CD4-positive, CD25-positive, alpha-beta regulatory T cell (primary cell): ENCODE measurements at places on chromosomes 7 and 10. TPM values are rescaled to one million over a fixed set of nuclear protein-coding genes. Genes with fewer than 3 reads are reported as not detected.

DNA sequence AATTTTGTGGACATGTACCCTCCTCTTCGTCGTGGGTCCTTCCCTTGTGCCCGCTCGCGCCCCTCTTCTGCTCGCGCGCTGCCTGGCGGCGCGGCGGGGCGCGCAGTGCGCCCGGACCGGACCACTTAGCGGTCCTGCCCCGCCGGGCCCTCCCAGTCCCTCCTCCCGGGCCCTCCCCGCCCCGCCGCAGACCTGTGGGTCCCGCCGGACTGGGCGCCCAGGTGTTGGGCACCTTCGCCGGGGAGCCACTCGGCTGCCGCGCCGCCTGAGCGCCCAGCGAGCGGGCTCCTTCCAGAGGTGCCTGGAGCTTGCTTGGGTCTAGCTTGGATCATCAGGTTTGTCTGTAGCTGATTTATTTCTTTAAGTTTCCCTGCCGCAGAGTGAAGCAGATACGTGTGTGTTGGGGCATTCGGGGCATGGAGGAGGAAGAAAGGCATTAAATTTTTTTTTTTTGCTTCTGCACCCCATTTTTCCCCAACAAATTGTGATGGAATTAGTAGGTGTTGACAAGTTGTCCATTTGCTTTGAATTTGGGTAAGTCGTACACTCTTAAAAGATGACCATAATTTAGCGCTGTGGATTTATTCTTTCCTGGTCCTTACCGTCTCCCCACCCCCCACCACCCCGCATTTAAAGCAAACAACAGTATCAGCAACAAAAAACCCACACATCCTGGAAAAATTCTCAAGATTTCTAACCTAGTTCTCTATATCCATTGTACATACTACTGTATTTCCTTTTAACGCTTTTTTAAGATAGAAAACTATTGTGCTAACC lies 905 bp downstream of the C1GALT1 start:
- H3K27me3 ChIP-seq: no peaks in the 10 kb centered on the region
- H3K4me1 ChIP-seq: peaks cover 30% of the 10 kb centered on the region
- H3K36me3 ChIP-seq: no peaks in the 10 kb centered on the region
- H3K4me3 ChIP-seq: peak overlapping the region; percentile 91
- H3K27ac ChIP-seq: peak overlapping the region; percentile 96
- DNase-seq: peak; percentile 44

- no peak for DNase-seq
- H3K36me3 ChIP-seq: peaks cover 34% of the 10 kb centered on the region
- H3K4me3 ChIP-seq: no peak overlapping the region
- H3K27ac ChIP-seq: no peak overlapping the region
- no peaks in the 10 kb centered on the region for H3K27me3 ChIP-seq
These were observed 33.6 kb downstream of the BUB3 start for GRCh38 chr10:123187781-123188180.

DNA sequence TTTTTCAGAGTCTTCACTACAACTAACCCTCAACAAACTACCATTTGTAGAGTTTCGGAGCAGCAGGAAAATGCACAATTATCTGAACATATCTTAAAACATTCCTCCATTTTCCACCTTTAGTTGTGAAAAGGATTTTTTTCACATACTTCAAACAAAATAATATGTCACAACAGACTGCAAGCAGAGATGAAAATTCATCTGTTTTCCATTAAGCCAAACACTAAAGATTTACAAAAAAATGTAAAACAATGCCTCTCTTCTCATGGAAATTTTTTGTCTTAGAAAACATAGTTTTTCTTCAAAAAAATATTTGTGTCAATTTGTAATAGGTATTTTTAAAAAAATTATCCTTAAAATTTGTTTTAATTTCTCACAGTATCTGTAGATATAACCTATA lies 98.9 kb downstream of the ARHGAP12 start:
- no peak for DNase-seq
- no peak overlapping the region for H3K27ac ChIP-seq
- peaks cover 17% of the 10 kb centered on the region for H3K36me3 ChIP-seq
- H3K4me3 ChIP-seq: no peak overlapping the region

DNA sequence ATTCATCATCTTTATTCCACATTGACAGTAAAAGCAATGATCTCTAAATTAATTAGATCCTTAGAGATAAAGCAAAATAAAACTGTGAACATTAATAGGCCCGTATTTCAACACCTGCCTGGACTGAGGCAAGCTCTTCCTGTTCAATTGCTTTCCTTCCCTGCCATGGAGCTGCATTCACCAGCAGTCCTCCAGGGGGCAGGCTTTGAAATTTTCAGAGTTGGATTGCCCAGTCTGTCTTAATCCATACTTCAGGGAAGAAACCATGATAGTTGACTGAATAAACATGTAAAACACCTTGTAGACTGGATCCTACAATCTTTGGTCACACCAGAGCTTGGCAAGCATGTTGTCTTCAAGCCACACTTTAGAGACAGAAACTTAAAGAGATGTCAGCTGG lies 936.6 kb downstream of the NRG3 start:
- no peak overlapping the region for H3K27ac ChIP-seq
- no peaks in the 10 kb centered on the region for H3K36me3 ChIP-seq
- H3K27me3 ChIP-seq: no peaks in the 10 kb centered on the region

DNA sequence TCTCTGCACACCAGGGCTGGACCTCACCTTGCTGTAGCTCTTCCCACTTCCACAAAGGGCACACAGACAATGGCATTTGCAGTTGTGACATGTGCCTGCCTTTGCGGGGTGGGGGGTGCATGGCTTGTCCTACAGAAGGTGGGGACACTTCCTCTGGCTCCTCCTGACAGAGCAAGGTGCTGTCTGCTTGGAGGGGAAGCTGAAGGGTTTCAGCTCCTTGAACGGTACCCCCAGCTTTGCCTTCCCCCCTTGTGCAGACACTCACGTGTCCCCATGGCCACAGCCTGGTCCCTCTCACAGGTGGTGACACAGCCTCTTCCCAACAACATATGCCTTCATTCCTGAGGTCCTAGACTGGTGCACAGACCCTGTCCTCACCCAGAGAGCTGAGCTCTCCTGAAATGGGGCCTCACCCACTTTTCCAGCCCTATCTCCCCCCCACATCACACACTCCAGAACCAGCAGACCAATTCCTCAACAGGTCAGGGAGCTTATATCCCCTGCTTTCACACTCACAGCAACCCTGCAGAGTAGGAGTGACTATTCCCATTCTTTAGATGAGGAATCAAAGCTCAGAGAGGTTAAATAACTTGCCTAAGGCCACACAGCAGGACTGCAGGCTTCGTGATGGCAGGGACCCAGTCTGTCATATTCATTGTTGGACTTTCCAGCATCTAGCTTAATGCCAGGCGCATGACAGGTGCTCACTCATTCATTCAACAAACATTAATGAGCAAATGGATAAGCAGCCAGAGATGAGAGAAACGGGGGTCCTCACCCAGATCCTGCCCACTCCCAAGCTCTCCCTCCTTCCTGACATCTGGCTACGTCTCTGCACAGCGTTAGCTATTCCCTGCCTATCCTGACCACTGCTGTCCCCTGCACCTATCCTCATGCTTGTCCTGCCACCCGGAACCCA lies 44.4 kb downstream of the PARP12 start:
- H3K36me3 ChIP-seq: peaks cover 18% of the 10 kb centered on the region
- no peak for DNase-seq
- no peak overlapping the region for H3K4me3 ChIP-seq
- H3K27me3 ChIP-seq: no peaks in the 10 kb centered on the region

GRCh38 chr10:121597504-121598262 lies 561 bp downstream of the FGFR2 start:
- H3K4me3 ChIP-seq: no peak overlapping the region
- no peak overlapping the region for H3K27ac ChIP-seq
- no peak for DNase-seq
- peaks cover 33% of the 10 kb centered on the region for H3K27me3 ChIP-seq

DNA sequence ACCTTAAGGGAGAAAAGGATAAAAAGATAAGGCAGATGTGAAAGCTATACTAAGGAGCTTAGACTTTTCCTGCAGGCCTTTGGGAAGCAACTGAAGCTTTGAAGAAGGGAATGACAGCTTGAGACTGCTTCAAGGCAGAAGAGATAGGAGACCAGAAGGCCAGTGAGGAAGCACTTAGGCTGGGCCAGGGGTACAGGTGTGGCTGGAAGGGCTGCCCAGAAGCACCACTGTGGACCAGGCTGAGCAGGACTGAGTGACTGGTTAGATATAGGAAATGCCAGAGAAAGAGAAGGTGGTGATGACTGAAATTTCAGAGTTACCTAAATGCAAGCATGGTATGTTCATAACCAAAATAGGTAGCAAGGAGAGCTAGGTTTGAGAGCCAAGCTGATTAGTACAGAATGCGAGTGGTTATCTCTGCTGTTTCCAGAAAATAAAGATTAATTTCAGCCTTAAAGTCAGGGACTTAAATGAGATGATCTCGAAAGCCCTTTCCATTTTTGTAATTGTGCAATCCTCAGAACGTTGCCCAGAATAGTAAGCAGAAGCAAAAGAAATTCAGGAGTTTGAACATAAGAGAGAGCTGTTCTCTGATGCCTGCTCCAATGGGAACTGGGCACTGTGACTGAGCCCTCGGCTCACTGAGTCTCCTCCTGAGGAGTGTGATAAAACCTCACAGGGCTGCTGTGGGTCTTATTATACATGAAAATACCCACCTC lies 54.9 kb downstream of the MET start:
- H3K4me1 ChIP-seq: no peaks in the 10 kb centered on the region
- H3K27me3 ChIP-seq: no peaks in the 10 kb centered on the region
- no peak overlapping the region for H3K4me3 ChIP-seq
- no peak overlapping the region for H3K27ac ChIP-seq
- H3K36me3 ChIP-seq: no peaks in the 10 kb centered on the region
- DNase-seq: no peak

DNA sequence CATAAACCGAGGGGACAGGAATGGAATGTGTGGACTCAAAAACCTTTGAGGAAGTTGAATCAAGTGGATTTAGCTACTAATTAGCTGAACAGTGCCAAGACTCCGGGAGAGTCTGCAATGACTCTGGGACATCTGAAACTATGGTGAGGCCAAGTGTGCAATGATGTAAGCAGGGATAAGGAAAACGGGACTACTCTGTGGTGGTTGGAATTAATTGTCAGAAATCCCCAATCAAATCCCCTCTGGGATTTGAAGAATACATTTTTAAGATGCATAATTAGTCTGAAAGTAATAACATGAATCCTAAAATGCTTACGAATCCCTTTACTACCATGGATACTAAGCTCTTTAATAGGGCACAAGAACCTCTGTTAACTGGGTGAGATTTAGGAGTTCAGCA lies 602.8 kb downstream of the NRG3 start:
- no peaks in the 10 kb centered on the region for H3K36me3 ChIP-seq
- no peaks in the 10 kb centered on the region for H3K27me3 ChIP-seq
- no peak overlapping the region for H3K4me3 ChIP-seq
- no peak for DNase-seq
- no peak overlapping the region for H3K27ac ChIP-seq
- H3K4me1 ChIP-seq: no peaks in the 10 kb centered on the region

GRCh38 chr10:31353574-31353973 lies 34.6 kb downstream of the ZEB1 start:
- peaks cover 3% of the 10 kb centered on the region for H3K36me3 ChIP-seq
- H3K4me3 ChIP-seq: no peak overlapping the region
- peaks cover 27% of the 10 kb centered on the region for H3K4me1 ChIP-seq
- DNase-seq: no peak
- no peaks in the 10 kb centered on the region for H3K27me3 ChIP-seq
- no peak overlapping the region for H3K27ac ChIP-seq

- no peak for DNase-seq
- H3K27ac ChIP-seq: no peak overlapping the region
- no peaks in the 10 kb centered on the region for H3K4me1 ChIP-seq
- H3K27me3 ChIP-seq: no peaks in the 10 kb centered on the region
These were observed 39.3 kb downstream of the VWA2 start for GRCh38 chr10:114278140-114278883.

- peak overlapping the region; percentile 61 for H3K27ac ChIP-seq
- peak overlapping the region; percentile 54 for H3K4me3 ChIP-seq
- no peaks in the 10 kb centered on the region for H3K27me3 ChIP-seq
- H3K36me3 ChIP-seq: peaks cover 24% of the 10 kb centered on the region
- peak; percentile 48 for DNase-seq
These were observed 176.5 kb upstream of the FRMD4A start for GRCh38 chr10:14507176-14507575.

DNA sequence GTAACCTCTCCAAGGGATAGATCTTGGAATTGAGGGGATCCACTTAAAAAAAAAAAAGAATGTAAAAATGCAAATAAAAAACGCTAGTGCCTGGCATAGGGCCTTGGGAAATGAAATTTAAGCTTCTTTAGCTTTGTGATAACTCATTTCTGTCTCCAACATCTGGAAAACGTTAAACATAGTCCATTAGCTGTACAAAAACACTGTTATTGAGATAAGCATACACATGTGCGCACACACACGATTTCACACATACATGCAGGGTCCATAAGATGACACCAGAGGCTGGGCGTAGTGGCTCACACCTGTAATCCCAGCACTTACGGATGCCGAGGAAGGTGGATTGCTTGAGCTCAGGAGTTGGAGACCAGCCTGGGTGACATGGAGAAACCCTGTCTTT lies 13.7 kb upstream of the CUL2 start:
- no peak for DNase-seq
- no peaks in the 10 kb centered on the region for H3K36me3 ChIP-seq
- H3K27me3 ChIP-seq: no peaks in the 10 kb centered on the region
- no peak overlapping the region for H3K27ac ChIP-seq
- no peaks in the 10 kb centered on the region for H3K4me1 ChIP-seq
- no peak overlapping the region for H3K4me3 ChIP-seq

GRCh38 chr7:50853311-50853710 lies 70.6 kb upstream of the GRB10 start:
- peaks cover 3% of the 10 kb centered on the region for H3K27me3 ChIP-seq
- no peak for DNase-seq
- H3K4me1 ChIP-seq: no peaks in the 10 kb centered on the region
- no peak overlapping the region for H3K4me3 ChIP-seq

DNA sequence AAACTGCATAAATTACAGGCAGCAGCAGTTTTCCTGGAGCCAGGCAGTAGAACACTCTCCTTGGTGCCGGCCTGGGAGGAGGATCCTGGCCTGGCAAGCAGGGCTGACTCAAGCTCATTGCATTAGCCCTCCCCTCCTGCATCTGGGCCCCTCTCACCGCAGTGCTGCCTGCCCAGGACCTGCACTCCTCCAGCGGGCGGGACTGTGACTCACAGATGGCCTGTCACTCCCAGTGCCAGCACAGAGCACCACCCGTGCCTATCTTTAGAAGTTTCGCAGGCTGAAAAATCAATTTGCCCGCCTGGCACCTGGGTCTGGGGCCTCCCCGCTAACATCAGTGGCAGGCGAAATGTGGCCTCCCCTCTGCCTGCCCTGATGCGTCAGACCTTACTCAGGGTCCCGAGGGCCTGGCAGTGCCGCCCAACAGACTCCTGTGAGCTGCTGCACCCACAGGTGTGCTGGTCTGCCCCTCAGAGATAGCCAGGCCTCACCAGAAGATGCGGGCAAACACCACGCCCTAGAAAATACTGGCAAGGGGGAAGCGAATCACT lies 123.8 kb downstream of the KCNMA1 start:
- DNase-seq: no peak
- H3K27me3 ChIP-seq: no peaks in the 10 kb centered on the region
- H3K4me1 ChIP-seq: no peaks in the 10 kb centered on the region
- H3K36me3 ChIP-seq: no peaks in the 10 kb centered on the region
- H3K4me3 ChIP-seq: no peak overlapping the region

LIPF gene
- not detected for total RNA-seq

RRP12 gene
- 82.0 TPM for total RNA-seq

ACTR3C gene
- 17.2 TPM for total RNA-seq

ERV3-1 gene
- total RNA-seq: 16.7 TPM

NPTX2 gene
- total RNA-seq: not detected

SLC26A3 gene
- not detected for total RNA-seq

EPHB6 gene
- 58.0 TPM for total RNA-seq

EVX1 gene
- total RNA-seq: not detected

GIMAP5 gene
- 37.4 TPM for total RNA-seq

MACC1 gene
- 1.0 TPM for total RNA-seq

ATOH7 gene
- not detected for total RNA-seq

CYP2C18 gene
- total RNA-seq: not detected

SORCS1 gene
- not detected for total RNA-seq

SFTPA2 gene
- not detected for total RNA-seq

PNLIPRP3 gene
- total RNA-seq: not detected

WNT16 gene
- not detected for total RNA-seq
